Ecto neural progenitor cell (in vitro differentiated cells): ENCODE measurements at places on chromosomes 16 and 17.

DNA sequence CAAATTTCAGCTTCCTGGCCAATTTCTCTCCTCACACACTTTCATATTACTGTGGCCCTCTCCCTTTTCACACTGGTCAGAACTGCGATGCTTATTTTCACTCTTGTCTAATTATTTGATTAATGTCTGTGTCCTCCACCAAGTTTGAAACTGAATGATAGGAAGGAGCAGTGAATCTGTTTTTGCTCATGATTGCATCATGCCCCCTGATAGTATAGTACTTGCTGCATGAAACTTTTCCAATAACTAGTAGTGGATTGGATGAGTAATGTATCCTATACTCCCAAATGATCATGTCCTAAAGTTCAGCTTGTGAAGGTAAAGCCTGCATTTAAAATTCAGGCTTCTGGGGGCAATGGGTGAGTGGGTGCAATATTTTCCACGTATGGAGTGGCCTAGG is 121.2 kb downstream of the ASIC2 start:
- no peak for DNase-seq

- DNase-seq: no peak
Measured at GRCh38 chr17:8222380-8222629, 11.9 kb upstream of the AURKB start.

- no peak for DNase-seq
Measured at GRCh38 chr17:78821961-78822360, 18.7 kb downstream of the USP36 start.

DNA sequence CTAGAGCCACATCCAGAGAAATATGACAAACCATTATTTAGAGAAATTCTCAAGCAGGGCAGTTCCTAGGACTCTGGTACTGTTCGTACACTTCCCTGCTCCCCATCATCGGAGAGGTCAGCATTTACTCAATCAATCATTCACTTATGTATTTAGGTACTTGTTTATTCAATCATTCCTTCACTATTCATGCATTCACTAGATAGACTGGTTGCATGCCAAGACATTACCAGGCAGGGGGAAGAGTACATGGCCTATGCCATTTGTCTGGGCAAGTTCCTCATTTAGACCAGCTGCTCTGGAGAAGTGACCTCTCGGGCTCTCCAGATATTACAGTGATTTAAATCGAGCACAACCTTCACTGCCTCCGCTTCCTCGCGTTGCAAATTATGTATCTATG is 603.4 kb downstream of the KCNJ2 start:
- no peak for DNase-seq

DNA sequence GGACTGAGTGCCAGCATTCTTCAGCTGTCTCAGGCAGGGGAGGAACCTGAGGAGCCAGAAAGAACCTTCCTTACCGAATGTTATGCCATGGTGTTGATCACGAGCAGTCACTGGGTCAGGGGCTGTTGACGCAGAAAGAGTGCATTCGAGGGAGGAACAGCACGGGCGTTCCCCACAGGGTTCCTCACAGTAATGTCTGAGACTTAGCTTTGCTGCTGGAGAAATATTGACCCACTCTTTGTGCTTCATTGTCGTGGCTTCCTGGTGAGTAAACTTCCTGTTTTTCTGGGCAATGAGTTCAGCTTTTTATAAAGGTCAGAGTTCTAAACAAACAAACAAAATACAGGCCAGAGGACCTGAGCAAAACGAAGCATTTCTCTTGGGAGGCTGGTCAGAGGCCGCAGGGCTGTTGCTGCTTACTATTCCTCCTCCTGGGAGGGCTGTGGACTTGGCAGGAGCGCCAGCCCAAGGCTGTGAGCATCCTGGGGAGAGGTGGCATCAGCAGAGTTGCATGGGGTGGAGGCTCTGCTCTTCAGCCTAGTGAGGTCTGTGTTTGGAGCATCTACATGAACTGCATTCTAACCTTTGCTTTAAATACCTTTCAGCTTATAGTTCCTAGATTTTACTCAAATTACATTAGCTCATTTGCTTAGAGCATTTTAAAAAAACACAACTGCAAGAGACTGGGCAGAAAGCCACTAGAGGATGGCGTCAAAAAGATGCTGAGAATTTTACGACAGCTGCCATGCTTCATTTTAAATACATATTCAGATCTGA is 143.1 kb upstream of the CACNG5 start:
- no peak for DNase-seq

- no peak for DNase-seq
Measured at GRCh38 chr16:81792828-81793227, 13.7 kb downstream of the PLCG2 start.

- DNase-seq: no peak
Measured at GRCh38 chr17:30000001-30000754, 58.7 kb downstream of the EFCAB5 start.

- no peak for DNase-seq
Measured at GRCh38 chr17:77495575-77495974, 354.8 kb downstream of the SEC14L1 start.

GRCh38 chr17:65371702-65372101 is 189.7 kb downstream of the AXIN2 start:
- DNase-seq: no peak

DNA sequence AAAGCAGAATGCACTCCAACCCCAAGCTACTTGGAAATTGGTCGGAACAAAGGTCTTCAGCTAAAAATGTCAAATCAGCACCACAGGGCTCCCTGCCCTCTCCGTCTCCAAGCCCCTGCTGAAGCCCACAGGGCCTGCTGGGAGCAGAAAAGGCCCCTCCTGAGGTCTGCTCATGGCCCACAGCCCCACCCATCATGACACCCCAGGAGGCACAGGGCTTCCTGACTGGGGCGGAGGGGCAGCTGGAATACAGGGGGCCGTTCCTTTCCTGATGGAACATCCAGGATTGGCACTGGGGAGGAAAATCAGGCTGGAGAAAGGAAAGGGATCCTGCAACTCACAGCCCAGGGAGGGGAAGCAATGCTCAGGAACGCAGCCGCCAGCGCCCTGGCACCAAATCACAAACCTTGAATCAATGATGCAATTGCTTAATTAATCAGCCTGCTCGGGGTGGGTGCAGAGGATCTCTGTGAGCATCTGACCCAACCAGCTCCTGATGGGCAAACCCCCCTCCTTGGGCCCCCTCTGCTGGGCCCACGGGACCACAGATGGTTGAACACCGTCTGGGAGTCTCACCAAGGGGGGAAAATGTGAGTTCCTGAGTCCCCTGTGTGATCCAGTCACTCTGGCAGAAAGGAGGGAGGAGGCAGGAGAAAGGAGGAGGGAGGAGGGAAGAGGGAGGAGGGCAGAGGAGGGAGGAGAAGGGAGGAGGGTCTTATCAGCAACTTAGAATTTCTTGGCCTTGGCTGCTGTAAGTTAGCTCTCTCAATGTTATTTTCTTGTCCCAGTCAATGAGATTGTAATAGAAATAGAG is 155.5 kb downstream of the ZNF423 start:
- DNase-seq: no peak

- DNase-seq: no peak
Measured at GRCh38 chr16:72836181-72836580, 211.7 kb downstream of the ZFHX3 start.

DNA sequence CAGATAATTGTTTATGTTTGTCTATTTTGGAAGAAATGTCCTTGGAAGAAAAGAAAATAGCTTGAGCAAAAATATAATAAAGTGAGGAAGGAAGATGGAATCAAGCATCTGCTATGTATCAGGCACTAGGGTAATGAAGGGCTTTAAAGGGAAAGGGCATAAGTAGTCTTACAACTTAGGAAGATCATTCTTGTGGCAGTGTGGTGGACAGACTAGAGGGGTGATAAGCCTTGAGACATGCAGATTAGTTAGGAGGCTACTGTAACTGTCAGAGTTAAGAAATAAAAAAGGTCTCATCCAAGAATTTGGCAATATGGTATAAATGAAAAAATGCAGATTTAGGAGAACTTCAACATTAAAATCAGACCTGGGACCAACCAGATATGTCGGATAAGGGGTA is 14.9 kb downstream of the FAM222B start:
- DNase-seq: no peak

- DNase-seq: no peak
Measured at GRCh38 chr16:3174618-3175148, 13.3 kb upstream of the OR1F1 start.

DNA sequence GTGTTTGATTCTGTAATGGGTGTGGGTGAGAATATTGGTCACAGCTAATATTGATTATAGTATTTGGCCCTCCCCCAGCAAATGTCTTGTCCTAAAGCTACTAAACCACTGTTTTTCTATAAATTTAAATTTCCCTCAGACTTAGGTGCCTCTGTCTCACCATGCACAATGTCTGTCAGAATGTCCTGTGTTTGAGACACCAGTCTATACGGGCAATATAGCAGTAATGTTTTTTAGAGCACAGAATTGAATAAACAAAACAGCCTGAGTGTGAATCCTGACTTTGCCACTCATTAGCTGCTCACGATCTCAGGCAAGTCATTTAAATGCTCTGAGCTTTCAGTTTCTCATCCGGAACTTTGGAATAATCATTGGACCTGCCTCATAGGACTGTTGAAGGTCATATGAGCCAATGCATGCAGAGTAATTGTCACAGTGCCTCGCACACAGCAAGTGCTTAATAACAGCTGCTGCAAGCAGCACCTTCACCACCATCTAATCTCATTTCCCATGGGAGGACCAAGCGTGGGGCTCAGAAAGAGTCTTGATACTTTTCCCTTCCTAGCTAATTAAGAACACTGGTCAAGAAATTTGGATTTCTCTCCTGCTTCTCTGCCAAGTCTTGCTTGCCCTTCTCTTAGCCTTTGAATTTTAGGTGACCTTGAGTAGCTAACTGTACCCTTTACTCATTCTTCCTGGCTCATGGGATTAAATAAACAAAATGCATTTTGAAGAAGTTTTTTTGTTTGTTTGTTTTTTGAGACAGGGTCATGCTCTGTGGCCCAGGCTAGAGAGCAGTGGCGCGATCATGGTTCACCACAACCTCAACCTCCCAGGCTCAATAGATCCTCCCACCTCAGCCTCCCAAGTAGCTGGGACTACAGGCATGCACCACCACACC is 9.8 kb downstream of the HLF start:
- DNase-seq: no peak

DNA sequence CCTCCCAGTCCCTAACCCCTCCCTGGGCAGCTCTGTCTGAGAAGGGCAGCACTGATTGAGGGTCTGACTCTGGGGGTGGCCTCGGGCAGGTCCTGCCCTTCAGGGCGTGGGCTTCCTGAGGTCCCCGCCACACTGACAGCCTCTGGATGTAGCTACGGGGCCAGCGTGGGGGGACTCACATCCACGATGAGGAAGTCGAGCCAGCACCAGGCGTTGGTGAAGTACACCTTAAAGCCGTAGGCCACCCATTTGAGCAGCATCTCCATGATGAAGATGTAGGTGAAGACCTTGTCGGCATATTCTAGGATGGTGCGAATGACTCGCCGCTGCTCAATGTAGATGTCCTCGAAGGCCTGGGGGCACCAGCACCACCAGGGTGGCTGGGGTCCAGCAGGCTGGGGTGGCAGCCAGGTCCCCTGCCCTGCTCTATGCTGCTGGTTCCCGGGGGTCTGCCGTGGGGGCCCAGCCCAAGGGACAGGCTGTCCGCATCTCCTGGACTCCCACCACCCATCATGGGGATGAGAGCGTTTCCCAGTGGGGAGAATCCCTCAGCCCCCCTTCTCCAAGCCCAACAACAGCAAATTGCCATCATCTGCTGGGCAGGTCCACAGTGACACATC is 15.7 kb upstream of the CD79B start:
- DNase-seq: no peak

GRCh38 chr16:11349599-11350276 is 4.5 kb downstream of the RMI2 start:
- DNase-seq: no peak

- no peak for DNase-seq
Measured at GRCh38 chr17:48612456-48612853, 1.6 kb upstream of the HOXB7 start.

DNA sequence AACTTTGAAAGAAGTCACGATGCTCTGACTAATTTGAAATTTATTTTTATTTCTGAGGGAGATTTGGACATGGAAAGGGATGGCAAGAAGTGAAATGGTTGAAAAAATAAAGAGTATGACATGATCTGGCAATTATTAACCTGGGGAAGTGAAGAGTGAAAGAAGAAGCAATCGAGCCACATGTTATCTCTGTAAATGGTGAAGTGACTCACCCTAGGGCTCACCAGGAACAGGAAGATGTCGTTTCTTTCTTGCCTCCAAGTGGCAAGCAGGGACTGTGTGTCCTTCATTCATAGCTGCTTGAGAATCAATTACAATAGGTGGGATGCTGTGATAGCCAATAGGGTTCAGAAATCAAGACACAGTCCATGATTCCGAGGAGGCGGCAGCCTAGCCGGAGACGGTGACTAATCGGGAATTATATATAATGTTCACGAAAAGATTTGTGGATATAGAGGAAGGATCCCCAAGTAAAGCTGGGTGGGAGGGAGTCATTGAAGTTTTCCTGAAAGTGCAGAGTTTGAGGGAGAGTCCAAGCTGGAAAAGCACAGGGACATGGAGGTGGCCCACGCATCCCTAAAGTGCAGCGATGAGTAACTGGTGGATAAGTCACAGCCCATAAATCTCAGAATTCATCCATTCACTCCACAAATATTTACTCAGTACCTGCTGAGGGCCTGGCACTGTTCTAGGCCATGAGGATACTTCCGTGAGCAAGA is 18.2 kb upstream of the KRT20 start:
- no peak for DNase-seq

GRCh38 chr17:7261379-7262191 is 693 bp downstream of the CLDN7 start:
- DNase-seq: peak; percentile 55

DNA sequence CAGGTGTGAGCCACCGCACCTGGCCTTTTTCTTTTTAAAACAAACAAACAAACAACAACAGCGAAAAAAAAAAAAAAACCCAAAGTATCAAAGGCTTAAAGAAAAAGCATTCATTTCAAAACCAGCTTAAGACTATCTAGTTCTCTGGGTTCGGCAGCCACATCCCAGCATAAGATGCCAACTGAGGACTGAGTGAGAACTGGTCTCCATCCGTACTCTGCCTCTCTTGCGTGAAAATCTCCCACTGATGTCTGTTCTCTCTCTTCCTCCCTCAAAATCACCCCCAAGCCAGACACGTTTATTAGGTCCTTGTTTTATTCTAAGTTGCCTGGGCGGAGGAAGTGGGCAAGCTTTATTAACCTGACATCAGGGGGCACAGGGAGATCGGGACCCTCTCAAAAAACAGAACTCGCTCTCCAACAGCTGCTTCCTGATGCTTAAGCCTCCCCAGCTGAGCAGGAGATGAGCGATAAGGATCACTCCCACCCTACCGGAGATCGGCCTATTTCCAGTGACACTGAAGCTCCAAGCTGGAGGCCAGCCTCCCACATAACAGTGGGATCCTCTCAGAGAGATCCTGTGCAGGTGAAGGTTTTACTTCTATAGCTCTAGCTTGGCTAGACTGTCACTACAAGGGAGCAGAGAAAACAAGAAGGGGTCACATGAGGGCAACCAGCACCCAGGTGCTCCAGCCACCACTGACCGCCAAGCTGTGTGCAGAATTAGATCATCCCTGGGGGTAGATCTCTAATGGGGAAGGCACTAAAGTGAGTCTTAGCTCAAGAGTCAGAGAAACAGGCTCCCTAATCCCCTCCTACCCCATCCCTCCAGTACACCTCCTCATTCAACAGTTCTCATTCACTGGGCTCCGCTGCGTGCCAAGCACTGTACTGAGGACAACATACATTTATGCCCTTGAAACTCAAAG is 13.6 kb downstream of the CDC42EP4 start:
- no peak for DNase-seq
